ENCODE measurements at places on chromosomes 5 and 9.

GRCh38 chr5:74075501-74076484, 449.8 kb downstream of the ARHGEF28 start:
- no peak for DNase-seq

- no peak for DNase-seq
These were observed 27.4 kb downstream of the RCL1 start for GRCh38 chr9:4820168-4820567.

DNA sequence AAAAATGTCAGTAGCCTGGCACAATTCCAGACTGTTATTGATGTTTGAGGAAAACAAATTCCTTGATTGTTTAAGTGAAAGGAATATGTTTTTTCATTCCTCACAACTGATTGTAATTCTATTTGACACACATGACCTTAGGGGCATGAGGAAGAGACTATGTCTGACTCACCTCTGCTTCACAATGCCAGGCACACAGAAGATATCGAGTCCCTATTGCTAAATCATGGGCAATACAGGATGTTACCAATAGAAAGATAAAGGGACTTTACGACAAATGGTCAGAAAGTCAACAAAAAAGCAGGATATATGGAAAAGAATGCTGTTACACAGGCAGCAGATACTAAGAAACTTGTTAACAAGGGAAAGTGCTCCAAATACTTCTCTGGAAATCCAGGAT, 1903.5 kb downstream of the EFNA5 start:
- DNase-seq, result no peak

DNA sequence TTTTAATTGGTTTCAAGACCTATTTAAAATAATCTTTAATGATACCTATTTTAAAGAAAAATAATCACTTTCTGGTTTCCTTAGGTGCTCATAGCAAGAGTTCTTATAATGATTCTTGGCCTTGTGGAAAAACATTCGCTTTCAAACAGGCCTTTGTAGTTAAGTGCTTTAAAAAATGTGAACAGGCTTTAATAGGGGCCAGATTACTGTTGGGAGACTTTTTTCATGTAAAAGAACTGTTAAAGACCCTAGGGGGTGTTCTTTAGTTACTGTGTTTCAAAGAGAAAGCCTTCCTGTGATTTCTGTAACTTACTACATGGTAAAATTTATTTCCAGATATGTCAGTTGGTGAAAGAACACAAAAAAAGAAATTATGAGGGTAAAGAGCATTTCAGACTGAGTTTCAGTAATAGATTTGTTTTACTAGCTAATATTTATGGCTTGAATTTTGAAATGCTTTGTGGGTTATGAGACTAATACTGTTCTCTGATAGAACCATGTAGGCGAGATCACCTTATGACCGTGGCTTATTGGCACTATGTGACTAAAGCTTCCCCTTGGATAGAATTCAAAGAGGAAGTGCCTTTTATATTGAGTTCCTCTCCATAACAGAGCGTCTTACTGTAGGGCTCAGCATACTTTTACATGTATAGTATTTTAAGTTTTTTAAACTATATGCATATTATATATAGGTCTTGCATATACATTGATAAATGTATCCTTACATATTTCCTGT, 70.7 kb downstream of the CSNK1G3 start:
- no peak for DNase-seq

All from esophagus squamous epithelium (tissue), 5 donors.